ENCODE measurements at places on chromosomes 3 and 15. TPM values are rescaled to one million over a fixed set of nuclear protein-coding genes. Genes with fewer than 3 reads are reported as not detected.

Gene HEXA
- 62.5 TPM for polyA plus RNA-seq

Gene KNL1
- 1.5 TPM for polyA plus RNA-seq

Gene ANXA2
- polyA plus RNA-seq, result 62.7 TPM

Gene IGF2BP2
- 0.67 TPM for polyA plus RNA-seq

Gene GOLGA8J
- polyA plus RNA-seq, result 0.06 TPM

Gene SLC6A20
- 0.10 TPM for polyA plus RNA-seq

Gene LRRC2
- 1.9 TPM for polyA plus RNA-seq

Gene KIF9
- 4.5 TPM for polyA plus RNA-seq

DNA sequence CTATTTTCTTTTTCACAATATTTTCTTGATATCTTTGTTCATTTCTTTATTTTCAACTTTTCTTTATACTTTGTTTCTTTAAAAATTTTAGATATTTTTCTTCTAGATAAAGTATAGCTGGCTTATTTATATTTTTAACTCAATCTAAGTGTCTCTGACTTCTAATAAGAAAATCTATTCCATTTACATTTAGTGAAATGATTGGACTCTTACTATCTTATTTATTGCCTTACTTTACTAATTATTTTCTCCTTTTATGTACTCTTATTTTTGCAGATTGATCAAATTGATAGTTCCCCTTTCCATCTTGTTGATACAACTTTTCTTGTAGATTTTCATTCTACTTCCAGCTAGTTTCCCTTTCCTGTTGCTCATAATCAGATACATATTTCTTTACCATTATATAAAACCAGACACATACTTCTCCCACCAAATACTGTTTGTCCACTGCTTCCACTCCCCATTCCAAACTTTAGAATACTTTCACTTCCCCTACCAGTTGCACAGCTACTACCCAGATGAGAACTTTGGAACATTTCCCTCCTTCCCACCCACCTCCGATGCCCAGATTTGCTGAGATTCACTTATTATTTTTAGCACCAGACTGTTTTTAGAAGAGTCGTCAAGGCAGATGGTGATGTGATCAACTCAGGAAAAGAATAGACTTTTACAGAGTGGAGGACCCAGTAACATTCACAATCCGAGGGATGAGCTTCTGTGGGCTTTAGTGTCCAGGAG lies 151.5 kb downstream of the LIPC start:
- DNase-seq, result no peak

DNA sequence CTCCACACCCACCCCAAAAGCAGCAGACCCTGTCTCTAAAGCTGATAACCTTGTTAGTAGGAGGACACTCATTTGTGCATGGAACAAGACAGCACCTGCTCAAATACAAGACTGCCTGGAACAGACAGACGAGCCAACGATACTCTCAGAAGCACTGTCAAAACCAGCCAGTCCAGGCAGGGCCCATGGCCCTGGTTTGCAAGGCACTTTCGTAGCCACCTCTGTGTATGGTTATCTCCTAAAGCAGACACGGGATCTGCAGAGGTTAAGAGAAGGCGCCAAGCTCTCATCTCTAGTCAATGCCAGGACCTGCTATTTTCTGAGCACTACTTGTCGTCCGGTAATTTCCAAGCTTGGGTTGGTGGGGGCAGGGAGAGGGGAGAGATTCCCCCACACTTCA lies 10.5 kb downstream of the NTRK3 start:
- DNase-seq, result no peak

- no peak for DNase-seq
These were observed 19.8 kb downstream of the CDV3 start for GRCh38 chr3:133593243-133593642.

GRCh38 chr15:43859546-43859945 lies 32.7 kb downstream of the WDR76 start:
- no peak for DNase-seq

GRCh38 chr15:63491979-63492378 lies 12.4 kb upstream of the USP3 start:
- no peak for DNase-seq

DNA sequence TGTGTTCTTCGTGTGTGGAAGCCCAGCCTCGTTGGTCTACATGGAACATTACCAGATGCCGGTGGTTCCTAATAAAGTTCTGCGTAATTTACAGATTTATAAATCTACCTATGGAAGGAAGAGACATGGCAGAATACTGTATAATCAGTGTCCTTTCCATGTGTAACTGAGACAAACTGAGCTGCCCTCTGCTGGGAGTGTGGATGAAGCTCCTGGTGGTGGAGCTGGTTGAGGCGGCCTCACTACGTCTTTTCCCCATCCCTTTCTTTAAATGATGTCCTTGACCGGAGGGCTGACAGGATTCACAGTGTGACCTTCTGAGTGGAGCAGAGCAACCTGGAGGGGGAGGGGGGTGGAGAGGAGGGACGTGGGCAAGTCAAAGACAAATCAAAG lies 267.0 kb upstream of the CHRM5 start:
- no peak for DNase-seq

DNA sequence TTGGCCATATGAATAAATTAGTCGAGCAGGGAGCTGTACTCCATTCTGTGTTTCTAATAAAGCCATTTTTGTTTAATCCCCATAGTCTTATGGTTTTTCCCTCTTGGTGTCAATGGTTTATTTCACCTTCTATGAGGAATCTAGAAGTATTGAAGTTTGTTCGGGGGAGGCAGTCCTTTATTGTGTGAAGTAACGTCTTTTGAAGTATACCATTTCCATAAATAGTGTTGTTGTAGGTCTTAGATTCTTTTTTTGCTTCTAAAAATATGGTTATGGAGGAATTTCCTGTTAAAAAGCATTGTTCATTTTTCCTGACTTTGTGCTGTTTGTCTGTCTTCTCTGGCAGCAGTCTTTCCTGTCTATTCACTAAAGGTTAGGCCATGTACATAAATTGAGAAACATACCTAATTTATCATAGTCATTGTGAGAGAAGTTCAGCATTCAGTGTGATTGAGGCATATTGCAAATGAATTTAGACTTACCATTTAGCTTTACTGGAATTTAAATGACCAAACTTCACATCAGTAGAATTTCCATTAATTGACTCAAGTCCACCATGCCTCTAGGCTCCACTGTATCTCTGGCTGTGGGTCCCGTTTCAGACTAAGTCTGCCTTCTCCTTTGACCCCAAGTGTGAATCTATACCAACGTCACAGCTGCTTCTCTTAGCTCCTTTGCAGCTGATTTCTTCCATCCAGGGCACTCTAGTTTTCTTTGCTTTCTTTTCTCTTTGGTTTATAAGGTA lies 37.3 kb downstream of the YEATS2 start:
- DNase-seq, result no peak

GRCh38 chr3:75814797-75815196 lies 29.4 kb upstream of the ZNF717 start:
- no peak for DNase-seq

DNA sequence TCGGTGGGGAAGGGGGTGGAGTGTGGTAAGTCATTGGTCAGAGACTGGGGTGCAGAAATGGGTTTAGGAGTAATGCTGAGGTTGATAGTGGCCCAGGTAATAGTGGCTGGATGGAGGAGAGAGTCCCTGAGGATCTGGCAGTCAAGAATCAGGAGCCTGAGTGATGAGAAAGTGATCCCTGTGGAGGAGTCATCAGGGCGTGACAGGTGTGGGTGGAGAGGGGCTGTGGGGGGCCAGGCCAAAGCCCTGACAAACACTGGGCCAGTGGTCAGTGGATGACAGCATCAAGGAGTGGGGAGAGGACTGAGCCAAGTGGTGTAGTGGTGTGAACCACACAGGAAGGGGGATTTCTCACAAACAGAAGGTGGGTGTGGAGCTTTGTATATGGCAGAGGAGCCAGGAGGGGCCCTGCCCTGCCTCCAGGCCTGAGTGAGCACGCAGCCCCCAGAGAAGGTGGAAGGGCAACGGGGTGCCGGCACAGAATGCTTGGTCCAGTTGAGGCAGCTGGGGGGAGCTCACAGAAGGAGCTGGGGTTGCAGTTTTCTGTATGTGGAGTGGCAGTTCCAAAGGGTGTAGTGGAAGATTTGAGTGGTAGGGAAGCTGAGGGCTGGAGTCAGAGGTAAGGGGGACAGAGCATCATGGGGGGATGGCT lies 77.1 kb downstream of the SPSB4 start:
- no peak for DNase-seq

DNA sequence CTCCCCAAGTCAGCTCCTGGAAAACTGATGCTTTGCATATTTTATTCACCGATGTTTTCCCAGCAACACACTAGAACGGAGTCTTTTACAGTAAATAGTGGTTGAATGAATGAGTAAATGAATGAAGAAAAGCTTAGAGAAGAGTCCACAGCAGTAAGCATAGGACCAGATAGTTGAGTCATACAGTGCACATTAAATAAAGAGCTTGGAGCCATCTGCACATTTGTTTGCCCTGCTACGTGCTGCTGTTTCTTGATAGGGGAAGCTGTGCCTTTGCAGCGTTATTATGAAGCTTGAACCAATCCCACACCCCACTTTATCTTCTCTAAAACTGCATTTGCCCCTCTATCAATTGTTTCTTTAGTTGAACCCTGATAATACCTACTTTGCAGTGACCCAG lies 1.2 kb downstream of the FAM98B start:
- no peak for DNase-seq

- DNase-seq, result no peak
These were observed 317.4 kb downstream of the C3orf38 start for GRCh38 chr3:88467191-88467590.

GRCh38 chr15:55515491-55515890 lies 7.5 kb upstream of the DNAAF4 start:
- DNase-seq, result no peak
